CD4-positive, alpha-beta T cell treated with Interleukin-1 beta for 1 hour (primary cell): ENCODE measurements at places on chromosomes 12 and 14.

- DNase-seq, result no peak
Observed at GRCh38 chr12:9756170-9756569, 4.5 kb downstream of the CD69 start.

- DNase-seq, result no peak
Observed at GRCh38 chr12:110431957-110432587, 18.1 kb downstream of the ARPC3 start.

DNA sequence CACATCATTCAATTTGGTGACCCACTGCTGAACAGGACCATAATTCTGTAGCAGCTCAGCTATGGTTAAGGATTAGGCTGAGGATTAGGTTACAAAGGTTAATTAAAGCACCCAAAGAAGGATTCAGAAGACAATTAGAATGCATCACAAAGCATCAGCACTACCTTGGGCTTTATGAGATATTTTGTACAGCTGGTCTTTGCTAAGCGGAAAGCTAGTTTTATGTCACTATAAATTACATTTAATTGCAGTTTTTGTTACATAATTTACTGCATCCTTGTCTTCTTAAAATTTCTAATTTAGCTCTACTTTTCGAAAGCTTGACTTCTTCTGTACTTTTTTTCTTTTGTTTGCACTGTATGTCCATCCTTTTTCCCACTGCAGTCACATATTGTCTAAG is 711.5 kb downstream of the RPS29 start:
- no peak for DNase-seq

- no peak for DNase-seq
Observed at GRCh38 chr12:113949321-113950305, 16.5 kb downstream of the RBM19 start.

- peak; percentile 60 for DNase-seq
Observed at GRCh38 chr14:75831455-75831854, 150.3 kb downstream of the TGFB3 start.

DNA sequence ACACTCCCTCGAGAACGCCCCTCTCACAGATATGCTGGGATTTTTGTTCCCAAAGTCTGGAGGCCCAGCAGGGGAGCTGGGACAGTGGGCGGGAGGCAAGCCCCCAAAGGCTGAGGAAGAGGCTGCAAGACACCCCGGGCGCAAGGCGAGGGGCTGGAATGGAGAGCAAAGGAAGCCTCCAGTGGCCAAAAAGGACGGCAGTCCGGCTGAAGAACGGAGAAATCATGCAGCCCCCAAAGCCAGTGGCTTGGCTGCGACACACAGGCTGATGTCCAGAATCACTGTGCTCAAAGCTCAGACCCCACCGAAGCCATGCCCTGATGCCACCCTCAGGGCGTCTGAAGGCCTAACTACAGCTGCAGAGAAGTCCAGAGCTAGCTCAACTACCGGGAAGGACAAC is 10.9 kb downstream of the CLBA1 start:
- no peak for DNase-seq
